NCI-H2107 (cell line): ENCODE measurements at places on chromosomes 11 and 22.

DNA sequence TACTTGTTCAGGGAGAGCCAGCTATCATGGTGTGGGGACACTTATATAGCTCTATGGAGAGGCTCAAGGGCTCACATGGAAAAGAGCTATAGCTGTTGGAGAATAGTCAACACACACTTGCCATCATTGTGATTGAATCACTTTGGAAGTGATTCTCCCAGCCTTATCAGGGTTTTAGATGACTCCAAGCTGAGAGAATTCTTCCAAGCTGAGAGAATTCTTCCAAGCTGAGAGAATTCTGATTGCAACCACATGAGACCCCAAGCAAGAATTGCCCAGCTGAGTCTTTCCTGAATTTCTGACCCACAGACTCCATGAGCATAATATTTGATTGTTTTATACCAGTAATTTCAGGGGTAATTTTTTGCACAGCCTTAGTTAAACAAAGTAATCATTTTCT is 1318.3 kb upstream of the RAG2 start:
- no peak for DNase-seq

DNA sequence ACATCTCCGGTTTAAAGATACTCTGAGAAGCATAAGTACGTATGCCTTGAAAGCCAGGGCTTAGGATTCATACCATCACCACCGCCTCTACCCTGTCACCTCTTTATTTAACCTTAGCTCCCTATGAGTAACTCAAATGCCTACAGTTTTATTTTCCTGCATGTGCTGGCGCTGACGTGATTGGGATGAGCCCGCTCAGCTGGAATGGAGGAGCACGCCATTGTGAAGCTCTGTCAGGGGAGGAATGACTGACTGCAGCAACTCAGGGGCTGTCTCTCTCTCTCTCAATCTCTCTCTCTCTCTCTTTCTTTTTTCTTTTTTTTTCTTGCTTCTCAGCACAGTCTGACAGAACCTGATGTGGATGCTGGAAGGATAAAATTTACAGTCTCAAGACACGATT is 12.4 kb downstream of the CAVIN3 start:
- no peak for DNase-seq

- no peak for DNase-seq
Observed at GRCh38 chr11:76030286-76030685, 176.0 kb downstream of the WNT11 start.

DNA sequence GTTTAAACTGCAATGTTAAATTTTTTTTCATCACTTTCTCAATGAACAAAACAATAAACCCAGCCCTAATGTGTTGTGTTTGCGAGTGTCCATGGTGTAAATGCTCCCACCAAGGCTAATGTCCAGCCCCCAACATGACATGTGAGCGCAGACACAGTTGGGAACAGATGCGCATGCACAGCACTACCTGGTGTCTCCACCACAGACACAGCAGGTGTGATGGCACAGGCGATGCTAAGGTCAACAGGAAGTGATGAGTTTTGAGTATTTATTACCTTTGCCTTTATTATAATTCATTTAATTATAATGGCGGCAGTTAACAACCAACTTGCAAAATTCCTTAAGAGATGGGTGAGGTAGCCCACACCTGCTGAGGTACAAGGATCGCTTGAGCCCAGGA is 42.9 kb downstream of the MICAL3 start:
- no peak for DNase-seq

- DNase-seq, result no peak
Observed at GRCh38 chr11:20031155-20032001, 128.9 kb downstream of the DBX1 start.

- no peak for DNase-seq
Observed at GRCh38 chr11:128717516-128717915, 23.6 kb downstream of the FLI1 start.

DNA sequence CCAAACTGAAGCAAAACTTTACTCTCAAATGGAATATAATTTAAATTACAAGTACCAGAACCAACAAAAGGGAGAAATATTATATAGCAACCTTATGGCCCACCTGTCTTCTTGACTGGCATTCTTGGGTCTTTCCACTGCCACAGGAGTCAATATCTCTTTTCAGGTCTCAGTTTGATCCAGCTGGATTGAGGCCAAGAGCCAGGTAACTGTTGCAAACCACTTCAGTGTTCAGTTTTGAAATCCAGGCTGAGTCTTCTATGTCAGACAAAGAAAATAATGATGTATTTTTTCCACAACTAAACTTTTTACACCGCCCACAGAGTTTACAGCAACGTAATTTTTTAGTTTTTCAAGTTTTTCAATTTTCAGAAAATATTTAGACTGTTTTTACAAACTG is 648 bp downstream of the DLG2 start:
- peak; percentile 4 for DNase-seq

DNA sequence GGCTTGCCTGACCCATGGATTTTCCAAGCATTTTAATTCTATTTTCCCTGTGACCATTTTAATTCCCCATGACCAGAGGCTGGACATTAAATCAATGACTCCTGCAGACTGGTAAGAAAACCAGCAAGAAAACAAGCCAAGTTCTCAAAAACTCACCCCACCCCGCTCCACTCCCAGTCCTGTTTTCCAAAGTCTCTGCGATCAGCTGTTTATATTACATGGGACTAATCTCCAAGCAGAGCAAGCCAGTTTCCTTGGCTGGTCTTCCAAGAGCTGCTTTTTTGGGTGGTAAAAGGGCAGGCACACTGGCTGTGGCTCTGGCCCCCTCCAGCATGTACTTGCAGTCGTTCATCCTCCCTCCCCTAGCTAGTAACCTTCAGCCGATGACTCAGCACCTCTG is 97.9 kb downstream of the RRAS2 start:
- DNase-seq, result no peak

DNA sequence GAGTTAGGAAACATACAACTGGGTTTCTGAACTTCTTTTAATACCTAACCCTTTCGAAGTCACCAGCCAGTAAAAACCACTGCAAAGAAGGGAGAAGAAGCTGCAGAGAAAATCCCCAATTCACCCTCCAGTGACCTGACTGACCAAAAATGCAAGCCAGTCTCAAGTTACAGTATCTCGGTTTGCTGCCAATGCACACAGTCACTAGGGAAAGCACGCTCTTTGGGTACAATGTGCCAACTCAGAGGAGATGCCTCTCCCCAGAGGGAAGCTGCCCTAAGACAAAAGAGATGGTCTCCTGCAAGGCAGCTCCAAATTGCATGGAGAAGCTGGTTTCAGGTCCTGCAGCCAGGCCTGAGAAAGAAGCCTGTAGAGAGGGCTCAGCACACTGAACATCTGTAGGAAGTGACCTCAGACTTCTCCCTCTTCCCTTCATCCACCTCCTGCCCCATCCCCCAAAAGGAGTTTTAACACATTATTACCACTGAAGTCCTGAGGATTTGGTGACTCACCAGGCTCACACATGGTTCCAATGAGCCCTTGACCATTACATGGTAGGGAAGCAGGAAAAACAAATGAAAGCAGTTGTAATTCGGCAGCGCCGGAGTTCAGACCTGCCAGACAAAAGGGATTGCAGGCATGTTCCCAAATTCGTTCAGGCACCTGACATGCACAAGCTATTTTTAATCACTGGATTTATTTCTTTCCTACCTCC is 90.1 kb downstream of the ETS1 start:
- no peak for DNase-seq

- DNase-seq, result no peak
Observed at GRCh38 chr22:44537467-44537866, 39.4 kb upstream of the RTL6 start.

GRCh38 chr22:50695421-50696250 is 23.0 kb downstream of the SHANK3 start:
- no peak for DNase-seq

GRCh38 chr22:49201046-49201970 is 626.4 kb downstream of the BRD1 start:
- no peak for DNase-seq

GRCh38 chr11:20771026-20771425 is 101.6 kb downstream of the NELL1 start:
- no peak for DNase-seq

GRCh38 chr11:47305734-47306483 is 36.0 kb downstream of the MADD start:
- DNase-seq, result no peak

- no peak for DNase-seq
Observed at GRCh38 chr11:124874571-124875255, 9.5 kb downstream of the ROBO3 start.

DNA sequence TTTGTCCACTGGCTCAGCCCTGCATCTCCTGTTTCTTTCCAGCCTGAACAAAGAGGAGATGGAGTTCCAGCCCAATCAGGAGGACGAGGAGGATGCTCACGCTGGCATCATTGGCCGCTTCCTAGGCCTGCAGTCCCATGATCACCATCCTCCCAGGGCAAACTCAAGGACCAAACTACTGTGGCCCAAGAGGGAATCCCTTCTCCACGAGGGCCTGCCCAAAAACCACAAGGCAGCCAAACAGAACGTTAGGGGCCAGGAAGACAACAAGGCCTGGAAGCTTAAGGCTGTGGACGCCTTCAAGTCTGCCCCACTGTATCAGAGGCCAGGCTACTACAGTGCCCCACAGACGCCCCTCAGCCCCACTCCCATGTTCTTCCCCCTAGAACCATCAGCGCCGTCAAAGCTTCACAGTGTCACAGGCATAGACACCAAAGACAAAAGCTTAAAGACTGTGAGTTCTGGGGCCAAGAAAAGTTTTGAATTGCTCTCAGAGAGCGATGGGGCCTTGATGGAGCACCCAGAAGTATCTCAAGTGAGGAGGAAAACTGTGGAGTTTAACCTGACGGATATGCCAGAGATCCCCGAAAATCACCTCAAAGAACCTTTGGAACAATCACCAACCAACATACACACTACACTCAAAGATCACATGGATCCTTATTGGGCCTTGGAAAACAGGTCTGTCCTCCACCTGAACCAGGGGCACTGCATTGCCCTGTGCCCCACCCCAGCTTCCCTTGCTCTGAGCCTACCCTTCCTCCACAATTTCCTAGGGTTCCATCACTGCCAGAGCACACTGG is 5.0 kb downstream of the FTH1 start:
- no peak for DNase-seq

DNA sequence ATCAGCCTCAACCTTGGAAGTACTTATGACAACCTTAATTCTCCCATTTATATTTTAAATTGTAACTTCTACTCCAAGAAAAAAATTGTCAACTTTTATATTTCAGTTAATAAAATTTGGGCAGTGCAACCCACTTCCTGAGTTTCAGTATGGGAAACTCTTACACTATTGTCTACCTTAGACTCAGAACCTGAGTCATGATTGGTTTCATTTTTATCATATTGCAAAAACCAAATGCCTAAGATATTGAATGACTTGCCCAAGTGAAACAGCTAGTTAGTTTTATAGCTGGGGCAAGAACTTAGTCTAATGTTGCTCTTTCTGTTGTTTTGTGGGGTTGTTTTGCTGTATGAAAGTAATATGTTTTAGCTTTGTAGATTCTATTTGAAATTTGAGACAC is 334.0 kb upstream of the ARHGAP42 start:
- DNase-seq, result no peak

DNA sequence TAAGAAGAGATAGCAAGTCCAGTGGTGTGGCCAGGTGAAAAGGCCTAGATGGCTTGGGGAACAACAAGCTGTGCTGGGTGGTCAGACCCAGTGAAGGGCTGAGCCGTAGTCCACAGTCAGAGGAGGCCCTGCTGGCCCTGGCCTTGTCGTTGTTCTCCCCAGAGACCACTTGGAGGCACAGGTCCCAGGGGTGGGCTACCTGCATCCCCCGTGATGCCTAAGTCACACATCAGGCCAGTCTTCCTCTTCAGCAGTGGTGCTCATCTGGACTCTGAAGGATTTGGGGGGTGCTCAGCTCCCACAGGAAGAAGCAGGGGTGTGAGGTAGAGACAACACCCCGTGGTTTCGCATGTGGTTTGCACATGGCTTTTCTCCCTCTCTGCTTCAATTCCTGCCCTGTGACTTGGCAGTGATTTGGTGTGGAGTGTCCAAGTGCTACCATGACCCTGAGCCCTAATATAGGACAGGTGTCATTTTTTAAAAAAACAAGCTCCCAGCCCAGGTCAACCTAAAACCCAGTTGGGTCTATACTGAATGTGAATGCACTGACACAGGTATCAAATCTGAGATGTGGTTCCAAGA is 51.0 kb downstream of the ALX4 start:
- no peak for DNase-seq

GRCh38 chr22:36358533-36359469 is 29.0 kb downstream of the MYH9 start:
- no peak for DNase-seq

- DNase-seq, result no peak
Observed at GRCh38 chr22:43501878-43502277, 90.1 kb downstream of the MPPED1 start.

- no peak for DNase-seq
Observed at GRCh38 chr22:35685731-35686130, 31.9 kb upstream of the APOL5 start.

DNA sequence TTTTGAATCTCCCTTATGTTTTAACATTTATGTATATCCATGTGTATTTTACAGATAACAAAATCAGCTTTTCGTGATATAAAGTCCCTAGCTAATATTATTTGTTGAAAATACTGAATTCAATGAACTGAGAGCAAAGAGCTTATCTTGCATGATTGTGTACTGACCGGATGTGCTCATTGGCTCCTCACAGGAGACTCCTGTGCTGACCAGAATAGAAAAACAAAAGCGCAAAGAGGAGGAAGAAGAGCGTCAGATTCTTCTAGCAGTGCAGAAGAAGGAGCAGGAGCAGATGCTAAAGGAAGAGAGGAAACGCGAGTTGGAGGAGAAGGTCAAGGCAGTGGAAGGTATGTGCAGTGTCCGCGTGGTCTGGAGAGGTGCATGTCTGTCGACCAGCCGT is 39.4 kb upstream of the SLC25A18 start:
- no peak for DNase-seq

DNA sequence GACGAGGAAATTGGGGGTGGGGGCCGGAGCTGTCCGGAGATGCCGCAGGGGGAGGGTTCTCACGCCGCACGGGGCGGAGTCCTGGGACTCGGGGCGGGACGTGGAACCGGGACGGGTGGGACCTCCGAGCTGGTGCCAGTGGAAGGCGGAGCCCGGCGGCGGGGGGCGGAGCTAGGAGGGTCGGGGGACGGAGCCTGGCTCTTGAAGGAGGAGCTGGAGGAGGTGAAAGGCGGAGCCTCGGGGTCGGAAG is 271 bp downstream of the FKBP2 start:
- peak; percentile 97 for DNase-seq

DNA sequence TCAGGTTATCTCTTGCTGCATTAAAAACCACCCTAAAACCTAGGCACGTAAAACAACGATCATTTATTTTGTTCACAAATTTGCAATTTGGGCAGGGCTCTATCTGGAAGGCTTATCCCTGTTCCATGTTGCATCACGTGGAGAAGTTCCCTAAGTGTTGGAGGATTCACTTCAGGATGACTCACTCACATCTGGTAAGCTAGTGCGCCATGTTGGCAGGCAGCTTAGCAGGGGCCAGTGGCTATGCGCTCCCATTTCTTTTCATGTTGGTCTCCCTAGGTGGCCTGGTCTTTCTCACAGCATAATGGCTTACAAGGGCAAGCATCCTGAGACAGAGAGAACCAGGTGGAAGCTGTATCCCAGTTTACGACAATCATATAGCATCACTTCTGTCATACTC is 226.8 kb downstream of the BLID start:
- DNase-seq, result no peak

- DNase-seq, result no peak
Observed at GRCh38 chr11:117604336-117604995, 192.6 kb downstream of the DSCAML1 start.

- no peak for DNase-seq
Observed at GRCh38 chr11:38305682-38306081, 1707.6 kb upstream of the RAG2 start.
